Central memory CD8-positive, alpha-beta T cell (primary cell): ENCODE measurements at places on chromosomes 4 and X.

GRCh38 chr4:13547485-13548041 is 3.3 kb upstream of the NKX3-2 start:
- no peak for DNase-seq

- DNase-seq = no peak
Observed at GRCh38 chr4:40214661-40215418, 18.0 kb downstream of the RHOH start.

DNA sequence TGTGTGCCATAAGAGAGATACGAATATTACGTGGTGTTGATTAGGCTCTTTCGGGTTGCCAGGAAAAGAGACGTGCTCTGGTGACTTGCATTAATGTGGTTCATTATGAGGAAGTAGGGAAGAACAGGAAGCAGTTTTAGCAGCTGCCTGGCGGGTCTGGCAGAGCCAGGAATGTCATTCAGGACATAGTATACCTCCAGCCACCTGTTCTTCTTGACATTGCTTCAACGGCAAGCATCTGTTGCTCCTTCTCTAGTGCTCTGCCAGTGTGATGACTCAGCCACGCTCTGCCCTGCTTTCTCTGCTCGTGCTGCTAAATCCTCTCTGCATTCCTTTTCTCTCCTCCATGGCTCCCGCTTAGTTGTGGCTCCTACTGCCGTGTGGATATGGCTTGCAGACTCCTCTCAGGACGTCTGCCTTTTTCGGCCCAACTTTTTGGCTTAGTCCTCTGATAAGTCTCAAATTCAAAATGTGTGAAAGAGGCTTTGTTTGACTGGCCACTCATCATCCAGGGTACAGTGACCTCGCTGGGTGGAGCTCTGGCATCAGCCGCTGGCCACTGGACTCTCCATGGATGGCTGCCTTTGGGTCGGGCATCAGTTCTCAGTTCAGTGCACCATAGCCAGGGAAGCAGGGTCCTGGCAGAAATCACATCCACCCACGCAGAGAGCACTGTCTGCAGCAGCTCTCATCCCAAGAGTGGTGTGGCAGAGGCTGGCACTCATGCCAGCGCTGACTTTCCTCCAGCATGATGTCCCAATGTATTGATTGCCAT is 89.3 kb upstream of the KLF3 start:
- no peak for DNase-seq

GRCh38 chr4:7759216-7759615 is 180.4 kb downstream of the AFAP1 start:
- peak; percentile 64 for DNase-seq

DNA sequence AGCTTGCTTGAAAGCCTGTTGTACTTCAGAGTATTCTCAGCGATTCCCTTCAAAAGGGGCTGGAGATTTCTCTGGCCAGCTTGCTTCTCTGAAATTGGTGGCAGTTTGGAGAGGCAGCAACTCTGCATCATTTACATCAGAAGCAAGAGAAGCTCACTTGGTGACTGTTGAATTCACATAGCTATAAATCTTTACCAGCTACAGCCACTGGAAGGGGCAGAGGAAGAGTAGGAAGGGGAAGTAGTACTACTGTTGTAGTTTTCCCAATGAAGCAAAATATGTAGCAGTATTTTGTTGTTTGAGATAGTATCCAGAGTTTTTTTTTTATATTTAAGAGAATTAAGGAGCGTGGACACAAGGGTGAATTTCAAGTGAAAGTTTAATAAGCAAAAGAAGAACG is 2.8 kb downstream of the TENT5D start:
- DNase-seq = no peak

- DNase-seq = no peak
Observed at GRCh38 chr4:122890147-122890795, 32.1 kb downstream of the NUDT6 start.

DNA sequence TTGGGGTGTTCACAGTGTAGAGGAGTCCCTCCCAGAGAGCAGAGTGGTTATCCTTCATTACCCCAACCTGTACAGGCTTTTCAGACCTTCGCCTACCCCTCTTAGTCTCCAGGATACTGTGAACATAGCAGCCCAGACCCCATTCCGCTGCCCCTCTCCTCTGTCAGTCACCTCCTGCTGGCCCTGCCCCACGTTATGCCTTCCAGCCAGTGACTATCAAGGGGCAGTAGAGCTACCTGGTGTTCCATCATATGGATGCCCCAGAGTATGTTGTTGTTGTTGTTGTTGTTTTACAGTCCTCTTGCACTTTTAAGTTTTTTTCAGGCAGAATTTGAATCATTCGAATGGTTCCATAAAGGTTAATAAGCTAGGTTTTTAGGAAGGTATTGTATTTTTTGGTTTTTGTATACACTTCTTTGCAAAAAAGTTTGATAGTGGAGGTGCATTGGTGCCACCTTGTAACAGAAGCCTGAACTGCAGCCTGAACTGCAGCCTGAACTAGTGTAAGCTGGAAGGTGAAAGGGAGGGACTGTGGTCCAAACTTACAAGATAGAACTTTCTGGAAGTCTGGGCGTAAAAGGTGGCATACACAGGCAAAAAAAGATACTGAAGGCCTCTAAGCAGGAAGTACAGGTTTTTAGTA is 101.4 kb upstream of the RAB40AL start:
- no peak for DNase-seq

DNA sequence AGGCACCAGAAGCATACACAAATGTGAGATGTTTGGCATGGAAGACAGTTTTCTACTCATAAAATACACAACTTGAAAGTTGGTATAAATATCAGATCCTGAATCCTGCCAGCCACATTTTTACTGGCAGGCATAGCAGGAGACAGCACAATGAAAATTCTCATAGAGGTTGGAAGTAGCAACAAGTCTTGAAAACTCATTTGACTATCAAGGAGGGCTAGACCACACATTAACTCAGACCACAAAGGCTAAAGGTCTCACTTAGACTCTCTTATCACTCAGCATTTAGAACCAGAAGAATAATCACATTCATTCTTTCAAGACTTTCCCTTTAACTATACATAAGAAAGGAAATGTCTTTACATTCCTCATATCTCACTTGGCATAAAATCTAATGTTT is 56.5 kb downstream of the SORBS2 start:
- DNase-seq = no peak

GRCh38 chrX:130810561-130810960 is 92.4 kb downstream of the ENOX2 start:
- DNase-seq = no peak
